Activated CD8-positive, alpha-beta T cell treated with anti-CD3 and anti-CD28 coated beads, Interleukin-2, amount 10 ng/mL, durations not matched to agents 7 days and 5 days (primary cell): ENCODE measurements at places on chromosomes 6 and 20. TPM values are rescaled to one million over a fixed set of nuclear protein-coding genes. Genes with fewer than 3 reads are reported as not detected.
A peak's percentile ranks its signal among the peaks of the same experiment; 100 is the strongest.

- H3K27me3 ChIP-seq, result peaks cover 20% of the 10 kb centered on the region
- no peak overlapping the region for H3K4me3 ChIP-seq
- peak; percentile 76 for DNase-seq
- peaks cover 13% of the 10 kb centered on the region for H3K36me3 ChIP-seq
- H3K27ac ChIP-seq, result no peak overlapping the region
- H3K4me1 ChIP-seq, result peaks cover 9% of the 10 kb centered on the region
These were observed 7.5 kb downstream of the SRXN1 start for GRCh38 chr20:645318-646106.

DNA sequence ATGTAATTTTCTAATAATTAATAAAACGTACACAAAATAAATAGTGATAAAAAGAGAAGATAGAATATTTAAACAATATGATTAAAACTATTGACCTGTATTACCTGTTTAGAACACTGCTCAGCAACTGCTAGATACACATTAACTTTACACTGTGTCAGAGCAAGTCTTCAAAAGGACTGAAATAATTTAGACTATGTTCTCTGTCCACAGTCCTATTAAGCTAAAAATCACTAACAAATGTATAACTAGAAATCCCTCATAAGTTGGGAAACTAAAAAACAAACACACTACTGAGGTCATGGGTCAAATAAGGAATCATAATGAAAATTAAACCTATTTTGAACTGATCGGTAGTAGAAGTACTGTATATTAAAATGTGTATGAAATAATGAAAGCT lies 181.7 kb downstream of the QKI start:
- no peak overlapping the region for H3K27ac ChIP-seq
- no peak overlapping the region for H3K4me3 ChIP-seq
- H3K4me1 ChIP-seq, result no peaks in the 10 kb centered on the region
- DNase-seq, result no peak
- no peaks in the 10 kb centered on the region for H3K36me3 ChIP-seq
- peaks cover 9% of the 10 kb centered on the region for H3K27me3 ChIP-seq

DNA sequence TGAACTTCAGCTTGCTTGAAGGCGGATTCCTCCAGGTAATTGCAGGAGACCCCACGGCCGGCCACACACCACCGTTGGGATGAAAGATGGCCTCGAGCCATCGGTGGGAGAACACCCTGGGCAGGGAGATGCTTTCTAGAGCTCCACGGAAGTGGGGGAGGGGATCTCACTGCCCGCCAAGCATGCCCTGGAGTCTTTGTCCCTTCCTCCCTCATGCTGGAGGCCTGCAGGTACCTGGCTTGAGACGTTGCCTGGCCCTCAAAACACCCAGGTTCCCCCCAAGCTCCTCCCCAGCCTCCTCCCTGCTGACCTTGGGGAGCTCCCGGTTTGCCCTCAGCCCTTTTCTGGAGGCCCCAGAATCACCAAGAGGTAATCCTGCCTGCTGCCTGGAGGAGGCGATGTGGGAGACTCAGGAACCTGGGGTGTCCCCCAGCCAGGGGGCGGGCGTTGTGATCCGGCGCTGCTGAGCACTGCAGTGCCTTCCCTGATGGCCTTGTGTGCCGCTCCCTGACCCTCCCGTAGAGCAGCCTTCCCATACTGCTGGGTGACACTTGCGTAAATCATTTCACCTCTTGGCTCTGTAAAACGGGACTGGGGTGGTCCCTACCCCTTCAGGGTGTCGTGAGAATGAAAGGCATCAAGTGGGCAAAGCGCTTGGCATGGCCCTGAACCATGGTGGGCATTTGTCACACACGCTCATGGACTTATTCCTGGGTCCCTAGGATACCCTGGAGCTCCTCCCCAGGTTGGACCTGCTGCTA lies 91.4 kb downstream of the CEBPB start:
- H3K27ac ChIP-seq, result no peak overlapping the region
- H3K27me3 ChIP-seq, result peaks cover 14% of the 10 kb centered on the region
- H3K4me1 ChIP-seq, result peaks cover 32% of the 10 kb centered on the region
- peak; percentile 32 for DNase-seq
- no peak overlapping the region for H3K4me3 ChIP-seq

DNA sequence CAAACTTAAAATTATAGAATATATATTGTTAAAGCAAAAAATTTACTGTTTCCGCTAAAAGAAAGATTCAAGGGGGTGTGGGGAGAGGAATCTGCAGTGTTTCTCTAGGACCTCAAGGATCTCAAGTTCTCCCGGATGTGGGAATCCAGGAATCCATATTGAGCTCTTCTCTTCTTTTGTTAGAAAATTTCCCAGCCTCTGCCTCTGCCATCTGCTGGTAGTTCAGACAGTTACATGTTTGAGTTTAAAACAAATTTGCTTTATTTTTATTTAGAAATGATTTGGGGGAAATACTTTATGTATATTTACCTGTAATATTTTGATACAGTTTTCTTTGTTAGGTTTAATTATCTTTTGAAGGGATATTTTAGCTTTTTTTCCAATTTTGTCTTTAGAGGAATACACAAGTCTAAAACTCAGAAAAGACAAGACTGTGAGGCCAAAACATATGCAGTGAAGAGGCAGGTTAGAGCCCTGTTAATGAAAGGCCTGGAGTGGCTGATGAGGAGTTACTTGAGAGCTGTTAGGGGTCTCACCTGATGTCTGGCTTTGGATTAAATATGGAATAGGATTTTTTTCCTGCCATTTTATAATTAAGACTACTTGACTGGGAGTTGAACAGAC lies 268.8 kb downstream of the ARID1B start:
- DNase-seq, result no peak
- H3K36me3 ChIP-seq, result peaks cover 4% of the 10 kb centered on the region
- no peaks in the 10 kb centered on the region for H3K27me3 ChIP-seq
- H3K27ac ChIP-seq, result no peak overlapping the region

DNA sequence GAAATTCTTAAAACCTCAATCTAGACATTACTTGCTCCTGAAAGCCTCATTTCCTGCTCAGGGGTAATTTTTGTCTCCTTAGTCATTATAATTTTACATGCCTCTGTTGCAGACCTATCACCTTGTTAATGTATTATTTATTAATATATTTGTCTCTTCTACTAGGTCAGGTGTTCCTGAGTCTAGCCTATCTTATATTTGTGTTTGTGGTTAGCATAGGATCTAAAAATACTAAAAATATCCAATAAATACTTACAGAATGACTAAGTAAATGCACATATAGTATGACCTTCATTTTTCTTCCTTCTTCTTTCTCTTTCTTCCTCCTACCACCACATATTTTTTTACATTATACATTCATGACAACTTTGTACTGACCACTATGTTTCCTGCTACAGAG lies 268.9 kb upstream of the HS3ST5 start:
- H3K36me3 ChIP-seq, result no peaks in the 10 kb centered on the region
- no peaks in the 10 kb centered on the region for H3K4me1 ChIP-seq
- H3K4me3 ChIP-seq, result no peak overlapping the region
- no peak for DNase-seq
- H3K27ac ChIP-seq, result no peak overlapping the region

- peak; percentile 73 for DNase-seq
- H3K36me3 ChIP-seq, result no peaks in the 10 kb centered on the region
- peaks cover 27% of the 10 kb centered on the region for H3K4me1 ChIP-seq
- peaks cover 56% of the 10 kb centered on the region for H3K27me3 ChIP-seq
- no peak overlapping the region for H3K27ac ChIP-seq
- H3K4me3 ChIP-seq, result peak overlapping the region; percentile 49
These were observed 171.4 kb upstream of the ZNF337 start for GRCh38 chr20:25867776-25868649.

The TGM3 gene
- not detected for total RNA-seq

The TAGAP gene
- 67.0 TPM for total RNA-seq

GRCh38 chr6:148247386-148248063 lies 95.1 kb upstream of the SASH1 start:
- H3K4me1 ChIP-seq, result no peaks in the 10 kb centered on the region
- peaks cover 4% of the 10 kb centered on the region for H3K27me3 ChIP-seq
- no peak for DNase-seq
- H3K36me3 ChIP-seq, result no peaks in the 10 kb centered on the region
- H3K4me3 ChIP-seq, result no peak overlapping the region

The HLA-DOA gene
- total RNA-seq, result 3.3 TPM

DNA sequence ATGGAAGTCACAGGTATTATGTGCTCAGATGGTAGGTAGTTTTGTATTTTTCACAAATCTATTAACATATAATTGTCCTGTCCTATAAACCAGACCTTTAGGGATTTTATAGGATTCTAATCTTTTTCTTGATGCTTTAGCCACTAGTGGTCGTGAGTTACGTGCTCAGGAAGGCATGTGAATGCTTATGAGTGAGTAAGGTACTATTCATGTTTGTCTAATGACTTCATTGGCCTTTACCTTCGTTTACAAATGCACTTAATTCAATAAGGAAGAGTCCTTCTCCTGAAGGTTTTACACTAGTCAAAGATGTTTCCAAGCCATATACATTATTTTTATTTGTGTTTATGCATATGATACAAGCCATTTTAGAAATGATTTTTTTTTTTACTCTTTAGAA lies 23.0 kb downstream of the PACRG start:
- no peaks in the 10 kb centered on the region for H3K4me1 ChIP-seq
- no peak overlapping the region for H3K4me3 ChIP-seq
- H3K27ac ChIP-seq, result no peak overlapping the region
- DNase-seq, result no peak
- H3K36me3 ChIP-seq, result no peaks in the 10 kb centered on the region

- H3K4me1 ChIP-seq, result no peaks in the 10 kb centered on the region
- H3K27me3 ChIP-seq, result no peaks in the 10 kb centered on the region
- no peak overlapping the region for H3K4me3 ChIP-seq
These were observed 42.5 kb downstream of the ID4 start for GRCh38 chr6:19879663-19880062.

DNA sequence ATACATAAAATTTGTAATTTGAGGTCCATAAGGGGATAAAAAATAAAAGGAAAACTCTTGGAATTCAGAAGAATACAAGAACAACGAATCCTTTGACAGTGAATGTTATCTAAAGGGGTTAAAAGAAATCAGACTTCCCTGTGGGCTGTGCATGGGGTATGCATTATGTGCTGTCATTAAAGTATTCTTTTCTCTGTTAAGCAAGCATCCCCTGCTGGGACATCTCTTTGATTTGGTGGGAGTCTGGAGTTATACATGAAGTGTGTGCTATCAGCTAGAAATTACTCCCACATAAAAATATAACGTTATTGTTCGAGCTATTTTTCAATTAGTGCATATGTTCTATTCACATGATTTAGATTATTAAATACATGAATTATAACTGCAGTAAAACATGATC lies 195.2 kb downstream of the CENPW start:
- H3K36me3 ChIP-seq, result no peaks in the 10 kb centered on the region
- H3K27ac ChIP-seq, result no peak overlapping the region
- no peak overlapping the region for H3K4me3 ChIP-seq
- no peaks in the 10 kb centered on the region for H3K27me3 ChIP-seq

The SEMG1 gene
- total RNA-seq, result not detected

The PMEPA1 gene
- not detected for total RNA-seq

GRCh38 chr6:156840606-156841005 lies 63.4 kb downstream of the ARID1B start:
- peaks cover 7% of the 10 kb centered on the region for H3K36me3 ChIP-seq
- no peak overlapping the region for H3K4me3 ChIP-seq
- H3K27ac ChIP-seq, result peak overlapping the region; percentile 17

DNA sequence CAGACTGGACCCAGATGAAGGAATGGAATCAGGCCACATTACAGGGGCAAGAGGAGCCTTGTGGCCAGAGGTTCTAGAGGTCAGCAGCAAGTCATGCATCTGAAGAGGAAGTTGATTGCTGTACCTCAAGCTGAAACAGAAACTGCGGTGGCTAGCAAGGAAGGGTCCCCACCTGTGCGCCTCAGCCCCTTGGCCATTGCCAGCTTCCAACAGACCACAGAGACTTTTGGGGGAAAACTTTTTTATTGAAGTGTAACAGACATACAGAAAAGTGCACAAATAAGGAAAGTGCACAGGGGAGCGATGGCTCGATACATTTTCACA lies 26.8 kb upstream of the SLC9A8 start:
- peaks cover 22% of the 10 kb centered on the region for H3K4me1 ChIP-seq
- no peak overlapping the region for H3K27ac ChIP-seq
- H3K4me3 ChIP-seq, result peak overlapping the region; percentile 31
- no peaks in the 10 kb centered on the region for H3K36me3 ChIP-seq
- DNase-seq, result no peak

The PDYN gene
- total RNA-seq, result not detected

GRCh38 chr6:34246563-34247391 lies 2.0 kb downstream of the SMIM29 start:
- H3K27me3 ChIP-seq, result peaks cover 3% of the 10 kb centered on the region
- DNase-seq, result peak; percentile 67
- peak overlapping the region; percentile 92 for H3K27ac ChIP-seq
- peaks cover 66% of the 10 kb centered on the region for H3K4me1 ChIP-seq
- peak overlapping the region; percentile 46 for H3K4me3 ChIP-seq

The COL11A2 gene
- 0.83 TPM for total RNA-seq

The CTCFL gene
- total RNA-seq, result not detected

GRCh38 chr6:105459864-105460263 lies 57.0 kb upstream of the PREP start:
- H3K4me3 ChIP-seq, result no peak overlapping the region
- H3K36me3 ChIP-seq, result peaks cover 1% of the 10 kb centered on the region
- H3K27ac ChIP-seq, result no peak overlapping the region
- H3K4me1 ChIP-seq, result peaks cover 2% of the 10 kb centered on the region
- H3K27me3 ChIP-seq, result peaks cover 9% of the 10 kb centered on the region
- no peak for DNase-seq
